ENCODE measurements at places on chromosomes 7 and 10.

- DNase-seq, result no peak
These were observed 34.6 kb downstream of the MPLKIP start for GRCh38 chr7:40099837-40100236.

- no peak for DNase-seq
These were observed 678.2 kb downstream of the GRM8 start for GRCh38 chr7:126574276-126575250.

DNA sequence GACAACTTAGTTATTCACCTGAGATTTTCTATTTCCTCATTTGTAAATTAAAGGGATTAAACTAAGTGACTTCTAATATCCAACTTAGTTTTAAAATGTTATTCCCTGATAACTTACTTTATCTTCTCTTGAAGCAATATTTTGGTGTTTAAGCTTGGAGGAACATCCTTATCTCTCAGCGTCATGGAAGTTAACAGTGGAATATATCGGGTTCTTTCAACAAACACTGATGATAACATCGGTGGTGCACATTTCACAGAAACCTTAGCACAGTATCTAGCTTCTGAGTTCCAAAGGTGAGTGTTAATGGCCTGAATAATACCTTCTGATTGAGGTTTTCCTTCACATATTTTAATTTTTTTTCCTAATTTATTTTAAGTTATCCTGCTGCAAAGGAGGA is 14.1 kb downstream of the HSPA14 start:
- no peak for DNase-seq

GRCh38 chr10:124094419-124094785 is 1.0 kb upstream of the CHST15 start:
- DNase-seq, result no peak

GRCh38 chr10:93917064-93917391 is 23.2 kb downstream of the SLC35G1 start:
- DNase-seq, result no peak

- DNase-seq, result no peak
These were observed 70.4 kb downstream of the AKR1B1 start for GRCh38 chr7:134388336-134389019.

GRCh38 chr10:52818019-52818418 is 45.4 kb upstream of the MBL2 start:
- no peak for DNase-seq

GRCh38 chr10:19480353-19480752 is 335.9 kb upstream of the PLXDC2 start:
- no peak for DNase-seq

- no peak for DNase-seq
These were observed 35.5 kb downstream of the CLIP2 start for GRCh38 chr7:74324531-74325209.

DNA sequence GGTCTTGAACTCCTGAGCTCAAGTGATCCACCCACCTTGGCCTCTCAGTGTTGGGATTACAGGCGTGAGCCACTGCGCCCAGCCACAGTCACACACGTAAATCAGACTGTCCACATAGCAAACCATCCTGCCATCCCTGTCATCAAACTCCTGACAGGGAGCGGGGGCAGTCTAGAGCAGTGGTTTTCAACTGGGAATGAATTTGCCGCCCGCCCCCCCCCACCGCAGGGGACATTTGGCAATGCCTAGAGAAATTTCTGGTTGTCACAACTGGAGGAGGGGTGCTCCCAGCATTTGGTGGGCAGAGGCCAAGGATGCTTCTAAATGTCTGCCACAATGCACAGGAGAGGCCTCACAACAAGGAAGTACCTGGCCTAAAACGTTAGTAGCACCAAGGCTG is 24.1 kb downstream of the CAMK2G start:
- no peak for DNase-seq

DNA sequence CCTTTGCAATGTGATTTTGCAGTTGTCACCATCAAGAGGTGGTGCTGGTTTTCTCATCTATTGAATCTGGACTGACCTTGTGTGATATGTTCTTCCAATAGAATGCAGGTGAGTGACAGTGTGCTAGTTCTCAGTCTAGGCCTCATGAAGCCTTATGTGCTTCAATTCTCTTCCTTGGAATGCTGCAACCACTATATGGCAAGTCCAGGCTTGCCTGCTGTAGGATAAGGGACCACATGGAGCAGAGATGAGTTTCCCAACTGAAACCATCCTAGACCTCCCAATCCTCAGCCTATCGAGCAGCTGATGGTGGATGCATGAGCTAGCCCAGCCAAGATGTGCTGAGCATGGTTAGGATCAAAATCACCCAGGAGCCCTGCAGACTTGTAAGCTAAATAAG is 32.6 kb upstream of the ARHGAP21 start:
- no peak for DNase-seq

DNA sequence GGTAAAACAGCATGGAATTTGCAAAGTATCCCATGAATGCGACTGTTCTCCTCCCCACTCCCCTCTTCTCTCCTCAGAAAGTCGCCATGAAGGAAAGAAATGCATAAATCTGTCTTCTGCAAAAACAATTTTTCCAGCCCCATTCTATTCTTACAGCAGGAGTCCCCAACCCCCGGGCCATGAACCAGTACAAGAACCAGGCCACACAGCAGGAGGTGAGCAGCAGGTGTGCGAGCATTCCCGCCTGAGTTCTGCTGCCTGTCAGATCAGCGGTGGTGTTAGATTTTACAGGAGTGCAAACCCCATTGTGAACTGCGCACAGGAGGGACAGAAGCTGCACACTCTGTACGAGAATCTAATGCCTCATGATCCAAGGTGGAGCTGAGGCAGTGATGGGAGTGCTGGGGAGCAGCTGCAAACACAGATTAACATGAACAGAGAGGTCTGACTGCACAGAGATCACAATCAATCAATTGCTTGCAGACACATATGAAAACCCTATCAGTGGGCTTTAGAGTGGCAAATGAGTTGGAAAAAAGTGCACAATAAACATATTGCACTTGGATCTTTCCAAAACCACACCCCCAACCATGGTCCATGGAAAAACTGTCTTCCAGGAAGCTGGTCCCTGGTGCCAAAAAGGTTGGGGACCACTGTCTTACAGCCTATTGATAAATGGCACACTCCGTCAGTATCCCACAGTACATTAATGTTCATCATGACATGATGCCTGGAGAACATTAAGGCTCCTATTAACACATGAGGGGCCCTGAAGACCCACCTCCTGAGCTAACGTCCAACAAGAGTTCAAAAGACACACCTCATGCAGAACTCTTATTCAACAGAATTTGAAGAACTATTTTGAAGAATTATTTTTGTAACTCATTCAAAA is 205.0 kb downstream of the PTPRN2 start:
- no peak for DNase-seq

- no peak for DNase-seq
These were observed 81.0 kb downstream of the TMEM270 start for GRCh38 chr7:73941836-73942551.

DNA sequence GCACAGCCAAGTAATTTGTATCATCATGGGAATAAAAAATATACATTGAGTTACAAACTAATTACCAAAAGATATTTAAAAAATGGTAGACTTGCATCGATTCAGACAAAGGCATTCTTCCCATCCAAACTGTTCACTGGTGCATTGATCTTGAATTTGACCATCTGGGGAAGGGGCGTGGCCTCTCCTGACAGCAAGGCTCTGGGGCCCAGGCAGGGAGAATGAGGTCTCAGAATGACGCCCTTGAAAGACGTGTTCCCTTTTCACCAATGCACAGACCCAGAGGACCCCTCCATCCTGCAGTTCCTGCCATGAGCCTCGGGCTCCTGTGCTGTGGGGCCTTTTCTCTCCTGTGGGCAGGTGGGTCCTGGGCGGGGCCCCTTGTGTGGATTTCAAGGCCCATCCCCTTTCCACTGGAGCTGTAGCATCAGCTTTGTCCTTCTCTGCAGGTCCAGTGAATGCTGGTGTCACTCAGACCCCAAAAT is 91.1 kb upstream of the PRSS58 start:
- no peak for DNase-seq

DNA sequence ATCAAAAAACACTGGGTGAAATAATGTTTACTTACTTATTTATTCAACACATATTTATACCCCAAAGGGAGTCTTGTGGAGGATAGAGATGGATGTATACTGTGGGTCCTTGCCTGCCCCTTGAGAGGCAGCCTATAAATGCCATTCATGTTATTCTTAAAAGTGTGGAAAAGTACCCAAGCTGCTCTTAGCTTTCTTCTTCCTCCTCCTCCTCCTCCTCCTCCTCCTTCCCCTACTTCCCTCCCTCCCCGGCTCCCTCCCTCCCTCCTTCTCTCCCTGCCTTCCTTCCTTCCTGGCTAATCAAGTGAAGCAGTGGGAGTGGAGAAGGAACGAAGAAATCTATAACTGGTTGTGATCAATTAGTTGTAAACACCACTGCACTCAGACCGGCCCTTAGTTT is 21.2 kb upstream of the IGF2BP3 start:
- no peak for DNase-seq

GRCh38 chr10:15630353-15630752 is 89.4 kb downstream of the ITGA8 start:
- DNase-seq, result no peak

GRCh38 chr7:15820319-15820718 is 133.8 kb upstream of the MEOX2 start:
- DNase-seq, result no peak

DNA sequence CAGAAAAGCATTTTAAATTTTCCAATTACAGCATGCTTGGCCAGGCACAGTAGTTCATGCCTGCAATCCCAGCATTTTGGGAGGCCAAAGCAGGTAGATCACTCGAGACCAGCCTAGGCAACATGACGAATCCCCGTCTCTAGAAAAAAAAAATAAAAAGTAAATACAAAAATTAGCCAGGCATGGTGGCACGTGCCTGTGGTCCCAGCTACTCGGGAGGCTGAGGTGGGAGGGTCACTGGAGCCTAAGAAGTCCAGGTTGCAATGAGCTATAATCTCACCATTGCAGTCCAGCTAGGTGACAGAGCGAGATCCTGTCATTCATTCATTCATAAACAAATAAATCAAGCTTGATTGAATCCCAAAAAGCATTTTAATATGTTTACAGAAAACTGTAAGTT is 234.9 kb downstream of the PARD3 start:
- DNase-seq, result no peak

- DNase-seq, result no peak
These were observed 24.9 kb upstream of the PFKFB3 start for GRCh38 chr10:6177880-6178281.

DNA sequence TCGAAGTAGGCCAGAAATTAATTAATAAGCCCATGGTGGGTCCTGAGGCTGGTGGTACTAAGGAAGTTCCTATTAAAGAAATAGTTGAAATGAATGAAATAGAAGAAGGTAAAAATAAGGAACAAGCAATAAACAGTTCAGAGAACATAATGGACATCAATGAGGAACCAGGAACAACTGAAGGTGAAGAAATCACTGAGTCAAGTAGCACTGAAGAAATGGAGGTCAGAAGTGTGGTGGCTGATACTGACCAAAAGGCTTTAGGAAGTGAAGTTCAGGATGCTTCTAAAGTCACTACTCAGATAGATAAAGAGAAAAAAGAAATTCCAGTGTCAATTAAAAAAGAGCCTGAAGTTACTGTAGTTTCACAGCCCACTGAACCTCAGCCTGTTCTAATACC is 36.0 kb downstream of the SLK start:
- DNase-seq, result no peak

Data from stimulated activated CD4-positive, alpha-beta T cell treated with anti-CD3 and anti-CD28 coated beads, TNF-alpha, amount 100 ng/mL, for 1 hour (primary cell).